Stimulated activated CD4-positive, alpha-beta T cell treated with anti-CD3 and anti-CD28 coated beads, Interleukin-1b, Interleukin-23, amount 100 ng/mL, for 48 hours (primary cell): ENCODE measurements at places on chromosomes 6 and 20.
A peak's percentile ranks its signal among the peaks of the same experiment; 100 is the strongest.

DNA sequence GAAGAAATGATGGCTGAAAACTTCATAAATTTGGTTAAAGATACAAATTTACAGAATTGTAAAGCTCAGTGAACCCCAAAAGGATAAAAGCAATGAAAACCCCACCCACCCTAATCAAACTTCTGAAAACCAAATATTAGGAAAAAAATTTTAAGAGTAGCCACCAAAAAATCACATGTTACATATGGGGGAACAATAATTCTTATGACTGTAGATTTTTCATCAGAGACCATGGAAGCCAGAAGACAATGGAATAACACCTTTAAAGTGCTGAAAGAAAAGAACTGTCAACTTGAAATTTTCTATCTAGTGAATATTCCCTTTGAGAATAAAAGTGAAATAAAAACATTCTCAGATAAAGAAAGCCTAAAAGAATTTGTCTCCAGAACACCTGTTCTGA lies 24.4 kb downstream of the PROCR start:
- DNase-seq, result no peak

DNA sequence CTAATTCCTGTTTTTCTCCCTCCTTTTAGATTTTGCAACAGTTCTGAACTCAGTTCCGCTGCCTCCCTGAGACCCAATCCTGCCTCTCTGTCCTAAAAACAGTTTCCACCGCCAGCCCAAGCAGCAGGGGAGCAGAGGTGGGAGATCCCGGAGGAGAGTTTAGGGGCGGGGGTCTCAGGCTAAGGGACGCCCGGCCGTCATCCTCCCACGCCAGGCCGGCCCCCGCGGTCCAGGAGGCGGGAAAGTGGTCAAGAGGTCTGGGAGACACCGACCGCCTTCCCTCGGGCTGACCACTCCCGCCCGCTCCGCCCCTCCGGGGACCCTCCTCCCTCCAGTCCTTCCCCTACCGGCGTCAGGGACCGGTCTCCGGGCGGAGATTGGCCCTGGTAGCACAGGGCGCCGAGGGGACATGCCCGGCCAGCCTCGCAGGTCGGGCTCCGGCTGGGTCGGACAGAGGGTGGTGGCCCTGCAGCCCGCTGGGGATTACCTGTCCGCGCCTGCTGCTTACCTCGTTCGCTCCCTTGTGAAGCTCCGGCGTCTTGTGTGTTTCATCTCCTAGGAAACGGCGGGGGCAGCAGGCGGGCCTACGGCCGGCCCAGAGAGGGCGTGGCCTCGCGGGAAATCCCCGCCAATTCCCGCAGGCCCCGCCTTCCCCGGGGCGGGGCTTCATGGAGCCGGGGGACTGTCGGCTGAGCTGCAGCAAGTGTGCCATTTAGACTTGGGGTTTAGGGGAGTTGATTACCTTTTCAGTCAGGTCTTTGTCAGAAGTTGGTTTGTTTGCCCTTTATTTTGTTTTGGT lies at the start of gene MAK:
TSS of gene MAK (minus strand) at position 545 of the 799 bp plus-strand sequence. CDS start 7,891 bp downstream, outside the sequence.
- peak; percentile 85 for DNase-seq

DNA sequence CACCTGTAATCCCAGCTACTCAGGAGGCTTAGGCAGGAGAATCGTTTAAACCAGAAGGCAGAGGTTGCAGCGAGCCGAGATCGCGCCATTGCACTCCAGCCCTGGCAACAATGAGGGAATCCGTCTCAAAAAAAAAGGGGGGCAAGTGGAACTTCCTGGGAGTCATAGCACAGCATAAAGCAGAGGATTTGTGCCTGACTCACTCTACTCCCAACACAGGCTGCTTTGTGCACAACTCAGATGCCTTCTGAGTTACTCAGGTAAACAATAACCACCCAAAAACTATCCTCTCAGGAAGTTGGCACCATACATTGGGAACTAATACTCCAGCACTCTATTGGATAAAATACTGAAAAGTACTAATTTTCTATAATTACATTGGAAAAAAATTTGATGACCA lies 2.5 kb upstream of the TMEM244 start:
- DNase-seq, result no peak

- DNase-seq, result no peak
Measured at GRCh38 chr6:25062070-25062811, 126.5 kb upstream of the RIPOR2 start.

DNA sequence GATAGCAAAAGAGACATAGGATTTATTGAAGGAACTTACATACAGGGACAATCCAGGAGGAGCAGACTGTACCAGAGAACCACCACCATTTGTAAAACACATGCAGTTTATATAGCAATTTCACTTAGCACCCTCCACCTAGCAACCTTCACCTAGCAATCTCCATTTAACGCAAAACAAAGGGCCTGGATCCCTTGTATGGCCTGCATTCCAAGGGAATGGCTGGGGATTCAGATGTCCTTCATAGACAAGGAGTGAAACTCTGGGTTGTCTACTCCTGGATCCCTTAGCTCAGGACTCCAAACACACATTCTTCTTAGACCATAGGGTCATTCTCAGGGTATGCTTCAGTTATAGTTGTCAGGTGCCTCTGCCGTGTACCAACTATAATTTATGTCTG lies 1324.9 kb downstream of the HACE1 start:
- no peak for DNase-seq

DNA sequence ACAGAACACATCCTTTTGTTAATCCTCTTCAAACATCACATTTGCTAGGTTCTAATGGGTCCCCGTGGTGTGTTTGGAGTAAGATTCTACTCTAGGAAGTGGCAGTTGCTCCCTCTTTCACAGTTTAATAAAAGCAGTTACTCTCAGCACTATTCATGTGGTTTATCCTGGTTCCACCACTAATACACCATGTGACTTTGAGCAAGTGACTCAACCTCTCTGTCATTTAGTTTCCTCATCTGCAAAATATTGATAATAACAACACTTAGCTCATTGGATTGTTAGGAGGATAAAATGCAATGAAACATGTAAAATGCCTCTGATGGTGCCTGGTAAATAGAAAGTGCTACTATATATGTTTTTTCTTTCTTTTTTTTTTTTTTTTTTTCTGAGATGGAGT lies 488.0 kb upstream of the NOX3 start:
- no peak for DNase-seq

DNA sequence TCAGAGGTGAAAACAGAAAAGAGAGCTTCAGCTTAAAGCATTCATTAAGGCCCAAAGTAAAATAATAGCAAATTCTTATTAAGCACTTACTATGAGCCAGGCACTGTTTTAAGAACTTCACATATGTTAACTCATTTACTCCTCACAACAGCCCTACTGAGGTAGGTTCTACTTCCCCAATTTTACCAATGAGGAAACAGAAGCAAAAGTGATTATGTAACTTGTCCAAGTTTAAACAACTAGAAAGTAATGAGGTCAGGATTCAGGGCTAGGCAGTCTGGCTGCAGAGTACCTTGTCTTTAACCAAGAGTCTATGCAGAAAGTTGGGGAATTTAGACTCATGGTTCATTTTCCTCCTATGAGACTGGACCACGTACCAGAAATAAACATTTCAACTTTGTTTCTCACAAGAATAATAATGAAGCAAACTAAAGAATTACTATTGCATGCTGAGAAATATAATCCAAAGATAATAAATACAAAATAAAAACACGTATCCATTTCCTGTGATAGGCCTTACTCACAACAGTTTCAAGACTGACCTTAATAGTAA lies 3.8 kb downstream of the COL21A1 start:
- no peak for DNase-seq

DNA sequence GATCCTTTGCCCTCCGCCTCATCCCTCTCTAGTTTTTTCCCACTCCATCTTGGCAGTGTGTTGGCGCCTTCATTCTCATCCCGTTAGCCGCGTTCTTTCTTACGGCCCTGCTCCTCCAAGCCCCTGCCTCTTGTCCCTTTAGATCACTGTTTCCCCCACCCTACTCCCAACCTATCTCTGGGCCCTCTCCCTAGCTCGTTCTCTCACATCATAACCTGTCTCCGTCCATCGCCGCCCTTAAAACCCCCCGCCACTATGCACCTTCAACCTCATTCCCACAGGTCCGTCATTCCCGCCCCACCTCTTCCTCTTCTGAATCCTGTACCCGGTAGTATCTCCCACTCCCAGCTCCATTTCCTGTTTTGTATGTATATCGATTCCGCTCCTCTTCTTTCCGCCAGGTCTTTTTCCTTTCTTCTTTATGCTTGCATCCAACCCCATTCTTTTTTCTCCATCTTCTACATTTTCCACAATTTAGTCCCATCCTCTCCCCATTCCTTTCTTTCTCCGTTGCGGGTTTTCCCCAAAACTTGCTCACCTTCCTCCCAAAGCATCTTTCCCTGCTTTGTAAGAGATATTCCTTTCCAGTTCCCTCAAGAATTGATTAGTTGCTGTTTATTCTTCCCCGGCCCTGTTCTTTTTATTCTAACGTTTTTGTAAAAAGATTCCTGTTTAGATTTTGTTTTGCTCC lies 671 bp downstream of the EFHC1 start:
- no peak for DNase-seq

GRCh38 chr6:10479939-10480700 lies 41.0 kb upstream of the GCNT2 start:
- DNase-seq, result no peak

- no peak for DNase-seq
Measured at GRCh38 chr20:1702855-1703254, 45.3 kb upstream of the SIRPG start.

- no peak for DNase-seq
Measured at GRCh38 chr20:45538209-45538799, 978 bp downstream of the WFDC6 start.

- DNase-seq, result no peak
Measured at GRCh38 chr6:170017603-170018320, 266.3 kb downstream of the ERMARD start.
